ENCODE measurements at places on chromosomes 13 and 19.

- no peak for DNase-seq
These were observed 55.9 kb upstream of the LATS2 start for GRCh38 chr13:21117104-21117809.

- peak; percentile 33 for DNase-seq
These were observed 23.2 kb upstream of the GPC5 start for GRCh38 chr13:91375116-91375729.

DNA sequence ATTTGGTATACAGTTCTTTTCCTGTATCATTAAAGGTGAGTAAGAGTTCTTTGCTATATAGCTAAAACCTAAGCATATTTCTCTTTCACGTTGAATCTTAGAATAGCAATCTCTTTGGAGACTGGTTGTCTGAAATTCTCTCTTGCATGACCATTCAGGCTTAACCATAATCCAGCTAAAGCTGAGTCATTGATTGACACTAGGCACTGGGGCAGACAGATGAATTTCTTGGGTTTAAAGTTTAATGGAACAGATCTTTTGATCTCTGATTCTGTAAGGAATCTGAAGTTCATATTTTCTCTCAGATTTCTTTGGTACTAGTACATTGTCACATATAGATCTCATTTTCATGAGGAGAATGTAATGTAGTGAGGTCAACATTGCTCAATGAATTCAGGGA is 397.3 kb upstream of the MIR17HG start:
- DNase-seq: no peak

DNA sequence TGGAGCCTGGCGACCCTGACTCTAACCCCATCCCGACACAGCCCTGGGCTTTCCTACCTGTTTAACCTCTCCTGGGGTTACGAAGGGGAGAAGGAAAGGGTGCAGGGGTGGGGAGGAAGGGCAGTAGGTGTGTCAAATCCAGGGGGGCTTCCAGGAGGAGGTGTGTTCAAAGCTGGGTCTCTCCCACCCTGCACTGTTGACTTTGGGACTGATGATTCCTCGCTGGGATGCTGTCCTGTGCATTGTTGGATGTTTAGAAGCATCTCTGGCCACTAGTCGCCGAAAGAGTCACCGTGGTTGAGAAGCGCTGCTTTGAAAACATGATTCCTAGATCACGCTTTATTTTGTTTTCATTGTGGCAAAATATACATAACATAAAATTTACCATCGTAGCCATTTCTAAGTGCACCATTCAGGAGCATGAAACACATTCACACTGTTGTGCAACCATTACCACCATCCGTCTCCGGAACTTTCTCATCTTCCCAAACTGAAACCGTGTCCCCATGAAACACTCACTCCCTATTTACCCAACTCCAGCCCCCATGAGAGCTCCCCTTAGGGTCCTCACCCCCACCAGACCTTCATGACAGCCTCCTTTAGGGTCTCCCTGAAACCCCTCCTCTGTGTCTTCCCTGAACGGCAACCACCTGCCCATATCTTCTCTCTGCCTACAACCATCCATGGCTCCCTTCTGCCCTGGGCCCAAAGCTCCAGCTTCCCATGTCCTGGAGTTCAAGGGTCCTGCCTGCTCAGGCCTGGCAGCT is 4.4 kb upstream of the FCER2 start:
- peak; percentile 11 for DNase-seq

DNA sequence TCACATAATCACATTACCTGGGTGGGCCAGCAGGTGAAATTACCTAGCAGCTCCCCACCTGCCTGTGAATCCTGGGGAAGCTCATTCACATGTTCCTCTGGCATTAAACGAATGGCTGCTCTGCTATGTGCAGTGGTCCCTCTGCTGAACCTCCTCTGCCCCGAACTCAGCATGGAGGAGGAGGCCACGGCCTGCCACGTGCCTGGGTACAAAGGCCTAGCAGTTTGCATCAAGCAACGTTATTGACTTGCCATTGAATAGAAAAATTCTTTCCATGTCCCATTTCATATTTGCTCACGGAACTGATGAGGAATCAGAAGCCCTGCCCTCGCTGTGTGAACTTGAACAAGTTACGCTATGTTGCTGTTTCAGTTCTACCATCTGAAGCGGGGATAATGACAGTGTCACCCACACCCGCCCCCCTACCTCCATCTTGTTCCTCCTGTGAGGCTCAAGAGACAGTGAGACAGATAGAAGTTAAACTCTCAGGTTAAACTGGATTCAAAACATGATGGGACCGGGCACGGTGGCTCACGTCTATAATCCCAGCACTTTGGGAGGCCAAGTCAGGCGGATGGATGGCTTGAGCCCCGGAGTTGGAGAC is 25.3 kb downstream of the SLC7A1 start:
- DNase-seq: no peak

- DNase-seq: no peak
These were observed 44.4 kb downstream of the NOTCH3 start for GRCh38 chr19:15156391-15156790.

- no peak for DNase-seq
These were observed 753.3 kb downstream of the OLFM4 start for GRCh38 chr13:53781941-53782340.

GRCh38 chr19:47156861-47157430 is 26.3 kb downstream of the SAE1 start:
- DNase-seq: peak; percentile 66

GRCh38 chr19:23377276-23377675 is 18.0 kb downstream of the ZNF91 start:
- DNase-seq: no peak

GRCh38 chr19:4693471-4694121 is 23.5 kb upstream of the MYDGF start:
- DNase-seq: peak; percentile 13

DNA sequence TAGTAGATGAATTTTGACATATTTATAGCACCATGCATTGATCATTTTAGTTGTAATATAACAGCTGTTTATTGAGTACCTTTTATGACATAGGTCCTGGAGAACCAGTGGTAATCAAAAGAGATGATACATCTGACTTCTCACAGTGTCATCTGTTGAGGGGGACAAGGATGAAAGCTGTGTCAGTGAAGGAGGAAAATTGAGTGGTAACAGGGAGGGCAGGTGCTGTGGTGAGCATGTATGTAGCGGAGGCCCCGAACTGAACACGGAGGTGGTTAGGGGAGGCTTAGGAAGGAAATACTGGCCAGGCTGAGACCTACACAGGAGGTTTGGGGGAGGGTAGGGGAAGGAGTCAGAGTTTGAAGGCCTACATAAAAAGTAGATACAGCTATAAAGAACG is 199.7 kb downstream of the GGACT start:
- no peak for DNase-seq

DNA sequence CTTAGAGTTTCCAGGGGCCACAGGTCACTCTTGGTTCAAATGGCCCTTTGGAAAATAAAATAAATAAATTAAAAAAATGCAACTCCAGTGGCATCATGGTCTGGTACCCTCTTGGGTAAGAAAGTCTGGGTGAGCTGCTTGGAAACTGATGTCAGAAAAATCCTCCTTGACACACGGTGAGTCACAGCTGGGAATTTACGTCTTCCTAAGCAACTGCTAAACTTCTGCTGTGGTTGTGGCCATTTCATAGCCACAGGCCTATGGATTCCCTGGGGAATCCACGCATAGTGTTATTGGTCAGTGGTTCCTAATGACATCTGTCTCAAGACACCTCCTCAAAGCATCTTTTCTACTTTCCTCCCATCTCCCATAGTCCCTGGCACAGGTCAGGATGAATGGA is 220.8 kb downstream of the COG6 start:
- no peak for DNase-seq

DNA sequence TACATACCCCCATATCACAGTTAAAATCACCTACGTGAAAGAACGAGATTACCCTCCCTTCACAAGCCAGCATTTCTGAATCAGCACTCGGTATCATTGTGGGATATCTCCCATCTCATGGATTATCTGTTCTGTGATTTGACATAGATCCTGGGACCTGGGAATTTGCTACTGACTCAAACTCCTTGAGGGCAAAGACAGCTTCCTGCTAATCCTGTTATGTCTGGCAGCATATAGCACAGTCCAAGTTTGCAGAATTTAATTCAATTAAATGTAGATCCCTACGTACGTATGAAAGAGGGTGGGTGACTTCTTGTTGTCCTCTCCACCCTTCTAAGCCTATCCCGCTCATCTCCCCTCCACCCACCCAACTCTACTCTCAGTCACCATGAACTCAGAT is 476.5 kb downstream of the KLF5 start:
- DNase-seq: no peak

- DNase-seq: no peak
These were observed 3.7 kb downstream of the FAM174C start for GRCh38 chr19:1278713-1279660.

GRCh38 chr13:110400786-110401533 is 93.9 kb downstream of the COL4A2 start:
- no peak for DNase-seq

DNA sequence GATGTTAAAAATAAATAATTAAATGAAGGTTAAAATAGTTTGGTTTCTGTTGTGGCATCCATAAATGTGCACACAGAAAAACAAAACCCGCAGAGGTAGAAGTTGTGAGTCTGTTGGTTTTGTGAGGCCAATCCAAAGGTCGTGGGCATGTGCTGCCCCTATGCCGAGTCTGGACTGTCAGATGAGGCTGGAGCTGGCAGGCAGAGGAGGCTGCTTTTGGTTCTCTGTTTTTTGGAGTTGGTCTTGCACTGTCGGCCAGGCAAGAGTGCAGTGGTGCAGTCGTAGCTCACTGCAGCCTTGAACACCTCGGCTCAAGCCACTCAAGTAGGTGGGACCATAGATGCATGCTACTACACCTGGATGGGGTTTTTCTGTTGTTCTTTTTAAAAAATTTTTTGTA is 43.7 kb downstream of the TSSK6 start:
- no peak for DNase-seq

All from suppressor macrophage (primary cell).